ENCODE measurements at places on chromosomes 7 and 10.
A peak's percentile ranks its signal among the peaks of the same experiment; 100 is the strongest.

DNA sequence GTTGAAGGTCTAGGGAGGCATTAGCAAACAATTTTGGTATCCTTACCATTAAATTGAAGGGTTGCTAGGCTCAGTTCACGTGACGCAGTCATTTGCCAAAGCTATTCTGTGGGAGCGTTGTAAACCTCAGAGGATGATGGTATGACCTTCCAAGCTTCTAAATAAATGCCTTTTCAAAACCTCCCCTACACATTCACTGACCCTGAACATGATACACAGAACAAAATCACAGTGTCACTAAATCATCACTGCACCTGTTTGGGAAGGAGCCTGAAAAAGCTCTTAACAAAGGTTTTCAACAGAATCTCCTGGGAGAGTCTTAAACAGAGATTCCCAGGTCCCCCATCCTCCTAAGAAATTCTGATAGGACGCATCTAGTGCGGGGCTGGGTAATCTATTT, 13.2 kb upstream of the CCDC172 start:
- no peak for DNase-seq

- DNase-seq, result no peak
Measured at GRCh38 chr7:53119514-53119941, 84.1 kb downstream of the POM121L12 start.

DNA sequence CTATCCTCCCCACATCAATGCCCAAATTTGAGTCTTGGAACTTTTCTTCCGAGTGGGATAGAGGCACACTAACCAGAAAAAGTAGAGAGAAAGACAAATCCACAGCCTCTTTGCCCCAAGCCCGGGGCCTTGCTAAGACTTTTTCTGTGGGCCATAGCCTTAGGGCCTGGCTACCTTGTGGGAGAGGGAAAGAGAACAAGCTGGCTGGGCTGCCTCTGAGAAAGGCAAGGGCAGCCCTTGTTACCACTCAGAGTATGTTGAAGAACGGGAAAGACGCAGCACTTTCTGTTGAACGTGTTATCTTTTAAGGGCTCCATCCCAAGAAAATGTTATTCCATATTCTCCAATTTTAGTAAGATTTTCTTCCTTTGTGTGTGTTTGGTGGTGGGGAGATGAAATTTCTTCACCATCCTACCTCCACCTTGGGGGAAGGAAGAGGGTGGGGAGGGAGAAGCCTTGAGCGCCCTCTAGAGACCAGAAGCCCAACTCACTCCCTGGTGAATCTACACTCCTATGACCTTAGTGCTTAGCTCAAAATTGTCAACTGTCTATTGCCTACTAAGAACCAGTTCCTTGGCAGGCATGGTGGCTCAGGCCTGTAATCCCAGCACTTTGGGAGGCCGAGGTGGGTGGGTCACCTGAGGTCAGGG, 3.9 kb upstream of the NRF1 start:
- DNase-seq, result peak; percentile 28

DNA sequence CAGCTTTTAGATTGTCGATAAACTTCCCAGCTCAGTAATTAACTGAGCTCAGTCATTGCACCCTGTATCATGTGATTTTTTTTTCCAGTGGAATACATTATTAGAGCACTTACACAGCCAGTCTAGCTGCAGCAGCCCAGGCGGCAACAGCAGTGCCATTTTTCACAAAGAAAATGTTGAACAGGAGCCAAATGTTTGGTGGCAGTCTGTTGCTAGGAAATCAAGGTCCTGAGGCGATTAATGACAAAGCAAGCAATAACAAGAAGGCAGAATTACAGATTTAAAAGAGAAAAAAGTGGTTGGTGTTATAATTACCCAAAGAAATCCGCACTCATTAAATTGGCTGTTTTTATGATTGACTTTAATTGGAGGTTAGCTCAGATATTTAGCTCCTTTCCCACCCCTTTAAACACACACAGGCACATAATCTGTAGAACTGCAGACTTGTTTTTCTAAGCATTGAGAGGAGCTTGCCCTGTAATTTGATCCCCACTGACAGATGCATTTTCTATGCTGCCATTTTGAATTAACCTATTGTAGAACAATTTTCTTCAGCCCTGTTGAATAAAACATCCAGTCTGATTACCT, 267.4 kb downstream of the ADK start:
- DNase-seq, result peak; percentile 64

GRCh38 chr7:95425694-95426093, 9.1 kb downstream of the PON2 start:
- no peak for DNase-seq

GRCh38 chr10:3857318-3857717, 72.3 kb upstream of the KLF6 start:
- no peak for DNase-seq

DNA sequence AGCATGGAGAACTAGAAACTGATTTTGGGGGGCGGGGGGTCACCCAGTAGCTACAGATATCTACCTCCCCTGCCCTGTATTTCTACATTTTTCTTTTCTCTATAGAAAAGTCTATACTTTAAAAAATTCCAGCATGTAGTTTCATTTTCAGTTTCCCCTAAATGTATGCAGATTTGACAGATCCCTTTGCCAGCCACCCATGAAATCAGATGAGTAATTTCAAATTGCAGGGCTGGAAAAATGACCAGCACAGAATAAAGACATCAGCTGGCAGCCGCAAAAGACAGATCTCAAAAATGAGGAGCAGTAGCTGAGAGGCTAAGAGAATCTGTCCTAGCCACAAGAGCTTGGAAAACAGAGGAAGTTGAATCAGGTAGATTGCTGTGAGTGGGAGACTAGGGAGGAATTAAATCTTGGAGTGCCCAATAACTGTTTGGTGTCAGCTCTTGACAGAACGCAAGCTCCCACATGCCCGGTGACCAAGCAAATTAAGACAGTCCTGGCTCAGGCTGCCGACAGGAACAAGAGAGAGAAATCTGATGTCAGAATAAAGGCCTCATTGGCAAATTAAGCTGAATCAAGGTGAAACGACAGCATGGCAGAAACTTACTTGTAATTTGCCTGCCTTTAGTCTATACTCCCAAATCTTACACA, 24.5 kb downstream of the ADRB1 start:
- no peak for DNase-seq

- DNase-seq, result no peak
Measured at GRCh38 chr10:59854571-59854970, 51.8 kb downstream of the CCDC6 start.

- no peak for DNase-seq
Measured at GRCh38 chr7:98278408-98278807, 3.1 kb upstream of the BRI3 start.

DNA sequence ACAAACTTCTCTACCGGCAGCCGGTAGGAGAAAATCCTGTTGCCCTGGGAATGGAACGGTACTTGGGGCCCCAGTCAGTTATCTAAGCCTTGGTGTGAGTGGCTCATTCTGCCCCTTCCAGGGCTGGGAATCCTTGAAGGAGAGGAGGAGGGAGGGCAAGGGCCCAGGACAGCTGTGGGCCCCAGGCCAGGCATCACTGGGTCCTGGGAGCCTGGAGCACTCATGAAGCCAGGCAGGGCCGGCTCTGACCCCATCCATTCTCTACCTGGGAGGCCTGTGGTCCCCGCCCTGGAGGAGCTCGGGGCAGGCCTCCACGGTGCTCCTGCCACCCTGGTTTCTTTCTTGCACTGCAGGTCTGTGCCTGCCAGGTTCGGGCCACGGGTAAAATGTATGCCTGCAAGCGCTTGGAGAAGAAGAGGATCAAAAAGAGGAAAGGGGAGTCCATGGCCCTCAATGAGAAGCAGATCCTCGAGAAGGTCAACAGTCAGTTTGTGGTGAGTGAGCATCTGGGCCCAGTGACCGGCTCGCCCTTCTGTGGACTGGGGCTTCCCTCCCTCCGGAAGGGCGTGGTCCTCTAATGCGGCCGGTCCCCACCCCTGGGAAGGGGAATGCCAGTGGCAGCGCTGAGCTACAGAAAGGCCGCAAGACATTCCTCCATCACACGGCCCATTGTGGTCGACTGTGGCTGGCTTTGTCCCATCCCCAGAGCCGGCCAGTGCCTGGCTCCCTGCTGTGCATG, 111.3 kb downstream of the RGS10 start:
- DNase-seq, result no peak

- peak; percentile 48 for DNase-seq
Measured at GRCh38 chr10:29635711-29636144, 957 bp upstream of the SVIL start.

DNA sequence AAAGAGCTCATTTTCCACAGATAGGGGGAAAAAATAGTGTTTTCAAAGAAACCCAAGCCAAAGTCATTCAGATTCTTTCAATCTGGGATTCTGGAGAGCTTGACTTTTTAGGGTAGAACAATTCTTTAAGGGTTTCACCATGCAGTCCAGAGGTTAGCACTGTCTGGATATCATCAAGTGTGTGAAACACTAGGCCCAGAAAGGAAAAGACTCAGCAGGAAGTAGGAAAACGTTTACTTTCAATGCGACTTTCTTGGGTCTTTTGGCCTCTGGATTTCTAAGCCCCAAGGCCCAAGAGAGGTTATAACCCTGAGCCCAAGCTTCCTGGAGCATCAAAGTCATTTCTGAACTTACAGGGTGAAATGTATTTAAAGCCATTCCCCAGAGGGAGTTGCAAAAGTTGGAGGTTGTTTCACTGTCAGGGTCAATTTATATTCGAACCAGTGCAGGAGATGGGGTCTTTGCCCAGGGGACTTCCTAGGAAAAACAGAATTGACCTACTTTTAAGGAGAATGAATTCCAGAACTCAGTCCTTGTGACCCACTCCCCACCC, 158.0 kb downstream of the C7orf25 start:
- DNase-seq, result no peak

GRCh38 chr10:110241841-110242240, 34.4 kb downstream of the MXI1 start:
- DNase-seq, result no peak

- no peak for DNase-seq
Measured at GRCh38 chr7:128120976-128121490, 89.8 kb upstream of the LRRC4 start.

DNA sequence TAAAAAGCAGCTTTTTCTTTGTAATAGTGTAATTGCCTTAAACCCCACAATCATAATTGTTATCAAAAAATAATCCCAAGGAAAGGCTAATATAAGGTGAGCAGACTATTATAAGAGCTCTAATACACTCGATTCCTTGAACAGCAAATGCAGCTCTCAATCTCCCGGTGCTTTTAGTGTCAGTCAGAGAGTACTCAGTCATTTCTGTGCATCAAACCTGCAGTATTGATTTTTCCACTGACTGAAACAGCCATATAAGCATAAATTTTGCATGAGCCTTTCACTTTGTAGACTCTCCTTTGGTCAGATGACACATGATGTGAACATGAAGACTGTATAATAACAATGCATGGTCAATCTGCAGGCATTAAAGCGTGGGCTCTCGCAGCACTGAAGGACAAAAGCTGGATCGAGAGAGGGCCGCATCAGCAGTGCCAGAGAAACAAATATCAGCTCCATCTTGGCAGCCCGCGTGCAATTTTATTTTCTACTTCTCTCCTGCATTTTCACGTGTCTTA, 272.0 kb downstream of the POU6F2 start:
- DNase-seq, result no peak

GRCh38 chr10:47301833-47302232, 1.8 kb downstream of the GDF10 start:
- no peak for DNase-seq

DNA sequence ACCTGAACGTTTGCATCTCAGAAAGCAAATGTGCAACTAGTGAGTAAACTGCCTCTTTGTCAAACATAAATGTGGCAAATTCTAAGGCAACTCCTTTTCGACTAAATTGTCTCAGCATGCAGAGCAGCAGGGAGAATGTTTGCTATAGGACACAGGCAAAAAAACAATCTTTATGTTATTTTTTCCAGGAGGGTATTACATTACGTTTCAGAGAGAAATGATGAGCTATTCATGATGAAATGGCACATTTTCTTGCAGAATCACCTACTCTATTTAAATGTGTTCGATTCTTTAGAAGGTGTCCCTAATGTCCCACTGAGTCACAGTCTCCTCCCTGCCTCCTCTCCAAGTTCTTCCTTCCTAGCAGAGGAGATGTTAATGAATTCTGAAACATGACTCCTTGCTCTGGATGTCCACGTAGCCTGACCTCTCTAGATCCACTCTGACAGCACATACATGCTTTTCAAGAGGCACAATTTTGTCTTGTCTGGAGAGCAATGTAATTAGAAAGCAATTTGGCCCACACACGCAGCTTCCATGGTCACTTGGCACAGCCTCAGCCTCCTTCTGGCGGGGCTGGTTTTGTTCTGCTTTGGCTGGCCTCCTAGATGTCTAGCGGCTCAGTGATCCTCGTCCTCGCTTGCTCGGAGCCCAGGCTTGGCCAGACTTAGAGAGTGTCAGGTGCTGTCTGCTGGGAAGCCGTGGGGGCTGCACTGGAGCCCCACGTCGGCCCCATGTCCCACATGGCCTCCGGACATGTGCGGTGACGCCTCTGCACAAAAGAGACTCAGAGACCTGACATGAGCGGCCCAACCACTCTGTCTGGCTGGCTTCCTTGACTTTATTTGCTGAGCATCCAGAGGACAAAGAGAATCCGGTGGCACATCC, 125.7 kb upstream of the ZNF438 start:
- DNase-seq, result peak; percentile 62

DNA sequence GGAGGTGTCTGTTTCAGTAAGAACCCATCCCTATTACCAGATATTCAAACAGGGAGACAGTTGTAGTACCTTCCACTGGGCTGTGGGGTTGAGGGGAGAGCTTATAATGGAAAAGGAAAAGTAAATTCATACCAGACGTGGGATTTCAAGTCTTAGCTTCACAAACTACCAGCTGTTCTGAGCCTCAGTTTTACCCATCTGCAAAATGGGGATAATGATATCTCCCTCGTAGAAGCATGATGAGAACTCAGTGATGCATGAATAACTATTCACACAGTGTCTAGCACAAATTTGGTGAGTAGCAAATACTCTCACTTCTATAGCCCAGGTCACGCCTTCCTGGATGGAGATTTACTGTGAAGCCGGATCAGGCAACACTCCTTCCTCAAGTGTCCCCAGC, 29.1 kb upstream of the IKZF1 start:
- no peak for DNase-seq

DNA sequence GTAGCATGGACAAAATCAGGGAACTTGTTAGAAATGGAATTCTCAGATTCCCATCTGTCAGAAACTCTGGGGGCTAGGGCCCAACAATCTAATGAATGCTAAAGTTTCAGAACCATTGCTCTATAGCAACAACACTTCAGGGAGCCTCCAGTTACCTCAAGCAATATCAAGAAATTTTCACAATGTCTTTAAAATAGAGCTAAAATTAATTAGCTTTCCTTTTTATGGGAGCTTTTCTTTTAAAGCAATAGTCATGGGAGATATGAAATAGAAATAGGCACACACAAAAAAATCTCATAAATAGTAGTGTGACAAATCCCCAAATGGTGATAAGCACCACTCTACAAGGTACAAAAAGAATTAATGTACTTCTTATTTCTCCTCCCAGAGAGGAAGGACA, 80.9 kb downstream of the AASS start:
- no peak for DNase-seq

- no peak for DNase-seq
Measured at GRCh38 chr10:83045731-83046130, 1093.6 kb upstream of the GHITM start.

- DNase-seq, result no peak
Measured at GRCh38 chr10:4018054-4018511, 233.1 kb upstream of the KLF6 start.

GRCh38 chr7:98836811-98837629, 32.8 kb downstream of the TMEM130 start:
- peak; percentile 18 for DNase-seq

All from large intestine (tissue), 12 donors.